ENCODE measurements at places on chromosomes 6 and 20.

DNA sequence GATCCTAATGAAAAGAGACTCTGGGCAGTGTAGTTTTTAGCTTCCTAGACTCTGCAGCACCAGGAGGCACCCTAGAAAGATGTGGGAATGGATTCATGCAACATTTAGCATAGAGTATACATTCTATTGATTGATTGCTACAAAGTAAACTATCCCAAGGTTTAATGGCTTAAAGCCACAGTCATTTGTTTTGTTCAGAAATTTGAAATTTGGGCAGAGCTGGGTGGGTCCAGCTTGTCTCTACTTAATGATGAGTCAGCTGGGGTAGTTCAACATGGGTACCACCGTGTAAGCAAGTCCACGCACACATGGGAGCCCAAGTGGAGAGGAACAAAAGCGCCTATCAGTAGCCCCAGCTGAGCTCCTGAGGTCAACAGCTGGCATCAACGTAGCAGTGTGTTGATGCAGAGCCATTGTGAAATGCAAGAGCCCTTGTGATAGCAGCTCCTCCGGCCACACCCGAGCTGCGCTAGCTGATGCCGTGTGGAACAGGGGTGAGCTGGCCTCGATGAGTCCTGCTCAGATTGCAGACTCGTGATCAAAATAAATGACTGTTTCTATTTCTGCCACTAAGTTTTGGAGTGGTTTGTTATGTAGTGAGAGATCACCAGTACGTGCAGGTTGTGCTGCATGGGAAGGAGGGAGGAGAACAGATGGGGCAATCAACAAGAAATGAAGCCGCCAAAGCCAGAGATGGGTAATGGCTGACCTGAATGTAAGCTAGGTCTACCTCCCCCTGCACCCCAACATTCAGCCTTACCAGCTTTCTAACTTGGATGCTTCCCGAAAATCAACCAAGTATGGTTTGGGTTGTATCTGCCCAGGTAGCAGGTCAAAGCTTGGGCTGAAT lies 45.7 kb upstream of the TRAF3IP2 start:
- DNase-seq = no peak

GRCh38 chr6:137666202-137666774 lies 172.1 kb upstream of the OLIG3 start:
- no peak for DNase-seq

GRCh38 chr6:106444777-106445507 lies 84.4 kb downstream of the CRYBG1 start:
- DNase-seq = peak; percentile 74

DNA sequence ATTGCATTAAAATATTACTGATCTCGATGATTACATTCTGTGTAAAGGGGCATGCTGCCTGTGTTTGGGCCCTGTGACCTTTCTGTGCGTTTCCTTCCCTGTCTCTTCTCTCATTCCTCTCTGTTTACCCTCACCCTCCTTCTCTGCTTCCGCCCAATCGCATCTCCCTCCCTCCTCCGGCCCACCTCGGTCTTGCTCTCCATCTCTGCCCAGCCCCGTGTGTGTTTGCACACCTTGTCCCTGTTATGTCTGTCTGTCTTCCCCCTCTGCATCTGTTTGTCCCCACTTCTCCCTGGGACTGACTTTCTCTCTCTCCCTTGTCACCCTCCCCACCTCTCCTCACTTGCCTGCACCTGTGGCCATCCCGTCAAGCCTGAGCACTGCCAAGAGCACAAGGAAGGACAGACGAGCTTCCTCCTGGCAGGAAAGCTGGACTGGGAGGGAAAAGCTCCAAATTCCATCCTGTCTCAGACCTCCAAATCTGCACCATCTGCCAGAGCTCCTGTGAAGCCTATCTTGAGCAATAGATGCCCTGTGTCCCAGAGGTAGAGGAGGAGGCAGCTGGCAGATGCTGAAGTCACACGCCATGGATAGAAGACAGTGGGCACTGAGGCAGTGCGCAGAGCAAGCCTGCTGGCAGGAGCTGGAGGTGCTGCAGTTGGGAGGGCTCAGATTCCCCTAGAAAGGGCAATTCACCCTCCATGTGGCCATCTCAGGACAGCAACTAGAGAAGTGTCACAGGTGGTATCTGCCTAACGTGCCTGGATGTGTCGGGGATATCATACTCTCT lies 172.3 kb downstream of the PTPRT start:
- no peak for DNase-seq

DNA sequence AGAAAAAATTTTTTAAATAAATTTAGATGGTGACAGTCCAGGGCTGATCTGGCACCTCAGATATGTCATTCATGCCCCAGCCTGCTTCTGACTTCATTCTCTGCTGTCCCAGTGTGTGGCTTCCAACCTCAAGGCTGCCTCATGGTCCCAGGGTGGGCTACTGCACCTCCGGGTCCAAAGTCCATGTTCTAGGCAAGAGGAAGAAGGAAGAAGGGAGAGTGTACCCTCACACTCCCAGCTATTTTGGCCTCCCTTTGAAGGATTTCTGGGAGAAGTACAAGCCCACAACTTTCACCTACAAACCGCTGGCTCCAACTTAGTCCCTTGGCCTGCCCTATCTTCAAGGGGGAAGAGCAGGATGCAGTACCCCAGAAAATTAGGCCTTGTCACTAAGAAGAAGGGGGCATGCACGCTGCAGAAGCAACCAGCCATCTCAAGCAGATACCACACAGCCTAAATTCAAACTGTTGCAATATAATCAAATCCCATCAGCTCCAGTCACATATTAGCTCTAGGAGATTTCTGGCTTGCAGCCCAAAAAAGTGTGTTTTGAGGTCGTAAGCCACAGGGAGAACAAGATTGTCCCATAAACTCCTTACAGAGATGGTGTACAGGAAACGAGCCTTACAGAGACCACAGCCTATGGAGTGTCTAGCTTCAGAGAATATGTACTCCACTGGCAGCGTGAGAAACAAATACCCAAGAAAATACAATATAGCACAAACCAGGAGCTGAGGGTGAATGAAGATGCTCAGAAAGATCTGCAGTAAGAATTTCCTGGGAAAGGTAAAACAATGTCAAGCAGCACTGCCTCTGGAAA lies 906 bp upstream of the BTN3A2 start:
- DNase-seq = no peak

- DNase-seq = no peak
These were observed 296.1 kb downstream of the TENT5A start for GRCh38 chr6:81456416-81456815.

- DNase-seq = no peak
These were observed 42.1 kb upstream of the FOXA2 start for GRCh38 chr20:22626496-22626895.

DNA sequence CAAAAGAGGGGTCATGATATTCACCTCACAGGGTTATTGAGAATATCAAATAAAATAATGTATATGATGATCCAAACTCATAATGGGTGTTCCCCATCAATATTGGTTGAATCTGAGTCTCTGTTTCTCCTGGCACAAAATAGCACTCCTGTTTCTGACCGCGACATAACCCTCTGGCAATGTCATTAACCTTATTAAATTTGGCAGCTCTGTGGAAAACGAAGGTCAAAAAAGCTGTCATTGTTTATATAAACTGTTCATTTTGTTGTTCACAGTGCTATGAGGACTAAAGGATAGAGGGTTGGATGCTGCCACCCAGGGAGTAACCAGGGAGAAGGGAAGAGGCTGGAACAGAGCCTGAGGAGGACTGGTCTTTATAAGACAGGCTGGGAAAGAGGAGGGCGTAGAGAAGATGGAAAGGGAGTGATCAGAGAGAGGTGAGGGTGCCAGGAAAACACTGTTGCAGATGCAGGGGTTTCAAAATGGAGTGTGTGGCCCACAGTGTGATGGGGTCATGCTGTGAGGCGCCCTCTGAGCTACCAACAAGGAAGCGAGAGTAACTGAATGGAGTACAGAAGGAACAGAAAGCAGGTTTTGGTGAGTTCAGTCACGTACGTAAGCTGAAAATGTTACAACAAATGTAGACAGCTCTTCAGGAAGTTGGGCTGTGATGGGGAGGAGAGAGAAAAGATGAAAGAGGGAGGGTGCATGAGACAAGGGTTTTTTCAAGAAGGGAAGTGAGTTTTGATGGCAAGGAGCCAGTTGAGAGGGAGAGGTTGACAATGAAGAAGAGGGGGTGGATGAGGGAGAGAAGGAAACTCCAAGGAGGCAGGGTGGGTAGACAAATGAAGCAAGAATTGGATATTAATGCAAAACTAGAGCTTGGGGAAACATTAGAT lies 251.6 kb upstream of the TAB2 start:
- no peak for DNase-seq

DNA sequence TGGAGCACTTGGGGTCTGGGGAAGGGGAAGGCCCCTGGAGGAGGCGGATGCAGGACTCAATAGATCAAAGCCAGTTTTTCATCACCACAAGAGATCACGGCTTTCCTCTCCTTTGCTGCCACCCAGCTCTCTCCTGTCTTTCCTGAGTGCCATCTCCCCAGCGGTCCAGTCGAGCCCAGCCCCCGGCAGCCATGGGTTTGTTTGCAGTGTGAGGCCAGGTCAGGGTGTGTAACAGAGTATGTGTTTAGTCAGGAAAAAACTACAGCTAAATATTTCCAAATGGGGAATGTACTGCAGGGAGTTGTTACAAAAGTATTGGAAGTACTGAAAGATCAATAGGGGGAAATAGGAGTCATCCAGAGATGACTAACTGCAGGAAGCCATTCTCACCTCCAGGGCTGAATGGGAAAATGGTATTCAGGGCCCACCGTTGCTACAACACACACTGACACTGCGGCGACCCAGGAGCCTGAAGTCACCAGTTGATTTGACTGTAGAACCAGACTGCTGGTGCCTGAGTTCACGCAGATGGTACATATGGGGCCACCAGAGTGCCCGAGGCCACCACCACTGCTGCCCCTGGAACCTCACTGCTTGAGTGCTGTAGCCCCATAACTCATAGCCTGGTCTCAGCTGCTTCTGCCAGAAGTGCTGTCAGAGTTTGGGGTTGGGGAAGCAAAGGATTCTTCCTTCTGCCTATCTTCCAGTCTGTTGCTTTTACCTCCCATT lies 23.6 kb upstream of the FANCE start:
- no peak for DNase-seq

- no peak for DNase-seq
These were observed 354.7 kb downstream of the CDC5L start for GRCh38 chr6:44742201-44742600.

GRCh38 chr20:23079016-23079351 lies 7.1 kb downstream of the CD93 start:
- no peak for DNase-seq

- DNase-seq = no peak
These were observed 275.0 kb downstream of the CENPW start for GRCh38 chr6:126614642-126615504.

DNA sequence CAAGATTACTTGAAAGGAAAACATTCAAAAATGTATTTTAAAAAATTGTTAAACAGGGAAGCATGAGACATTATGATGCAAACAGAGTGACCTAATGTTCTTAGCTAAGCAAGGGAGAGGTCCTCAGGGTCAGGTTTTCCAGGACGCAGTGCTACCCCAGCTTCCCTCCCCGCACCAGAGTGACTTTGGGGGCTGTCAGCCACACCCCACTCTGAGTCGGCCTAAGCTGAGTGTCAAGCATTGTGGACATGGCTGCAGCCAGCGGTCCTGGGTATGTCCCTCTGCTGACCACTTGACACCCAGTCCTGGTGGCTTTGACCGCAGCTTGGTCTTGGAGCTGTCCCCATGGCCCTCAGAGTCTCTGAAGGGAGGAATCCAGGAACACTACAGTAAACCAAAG lies 54.9 kb upstream of the CD93 start:
- DNase-seq = no peak

DNA sequence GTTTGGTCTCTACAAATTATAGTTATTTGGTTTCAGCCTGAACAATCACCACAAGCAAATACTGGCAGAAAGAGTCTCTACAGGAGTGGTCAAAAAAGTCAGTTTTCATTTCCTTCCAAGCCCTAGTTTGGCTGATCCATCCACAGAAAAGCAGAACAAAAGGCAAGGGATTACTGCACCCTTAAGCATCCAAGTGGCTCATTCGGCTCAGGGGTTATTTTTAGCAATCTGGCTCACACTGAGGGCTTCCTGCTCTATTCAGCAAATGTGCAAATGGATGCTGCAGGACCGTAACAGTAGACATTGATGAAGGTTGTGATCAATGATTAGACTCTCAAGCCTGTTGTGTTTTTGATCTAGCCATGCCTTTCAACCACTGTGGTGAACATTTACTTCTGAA lies 62.2 kb upstream of the FABP7 start:
- no peak for DNase-seq

- DNase-seq = no peak
These were observed 20.6 kb upstream of the FABP7 start for GRCh38 chr6:122758927-122759334.

- DNase-seq = no peak
These were observed 197.3 kb downstream of the NRN1 start for GRCh38 chr6:5809450-5809849.

- DNase-seq = peak; percentile 69
These were observed 39.3 kb downstream of the SNRNP48 start for GRCh38 chr6:7629321-7629720.
